ENCODE measurements at places on chromosomes 5 and 9.

GRCh38 chr9:95129476-95130291, 187.8 kb downstream of the FANCC start:
- no peak for DNase-seq

GRCh38 chr9:135247227-135247930, 159.9 kb downstream of the OLFM1 start:
- no peak for DNase-seq

GRCh38 chr9:31236344-31236743, 1148.1 kb upstream of the ACO1 start:
- no peak for DNase-seq

GRCh38 chr5:154771383-154771901, 16.3 kb downstream of the LARP1 start:
- DNase-seq, result peak; percentile 79

DNA sequence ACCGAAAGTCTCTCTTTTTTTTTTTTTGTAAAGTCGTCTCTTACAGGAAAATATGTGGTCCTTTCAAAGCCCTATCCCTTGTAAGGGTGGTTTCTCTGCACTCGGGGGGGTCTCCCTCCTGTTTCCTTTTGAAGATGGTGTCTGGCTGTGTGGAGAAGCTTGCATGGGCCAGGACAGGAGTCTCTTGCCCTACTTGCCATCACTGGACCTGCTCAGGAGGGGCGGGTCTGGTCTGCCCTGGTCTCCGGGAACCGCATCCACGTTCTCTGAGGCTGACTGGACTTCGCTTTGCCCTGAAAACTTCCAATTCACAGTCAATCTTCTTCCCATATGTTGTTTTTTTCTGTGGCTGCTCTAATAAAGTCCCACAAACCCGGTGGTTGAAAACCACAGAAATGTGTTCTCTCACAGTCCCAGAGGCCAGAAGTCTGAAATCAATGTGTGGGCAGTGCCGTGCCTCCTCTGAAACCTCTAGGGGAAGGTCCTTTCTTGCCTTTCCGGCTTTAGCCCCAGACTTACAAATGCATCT, 92.9 kb upstream of the IER5L start:
- no peak for DNase-seq

DNA sequence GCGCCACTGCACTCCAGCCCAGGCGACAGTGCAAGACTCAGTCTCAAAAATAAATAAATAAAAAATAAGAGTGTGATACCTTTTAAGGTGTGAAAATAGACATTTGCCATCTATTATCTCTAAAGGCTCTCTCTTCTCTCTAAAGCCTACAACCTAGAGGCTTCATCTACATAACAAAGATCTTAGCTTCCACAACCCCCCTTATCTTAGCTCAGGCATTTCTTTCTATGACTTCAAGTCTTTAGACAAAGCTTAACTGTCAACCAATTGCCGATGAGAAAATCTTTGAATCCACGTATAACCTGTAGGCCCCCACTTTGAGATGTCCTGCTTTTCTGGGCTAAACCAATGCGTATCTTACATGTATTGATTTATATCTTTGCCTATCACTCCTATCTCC, 64.9 kb upstream of the ADAMTS19 start:
- DNase-seq, result no peak

DNA sequence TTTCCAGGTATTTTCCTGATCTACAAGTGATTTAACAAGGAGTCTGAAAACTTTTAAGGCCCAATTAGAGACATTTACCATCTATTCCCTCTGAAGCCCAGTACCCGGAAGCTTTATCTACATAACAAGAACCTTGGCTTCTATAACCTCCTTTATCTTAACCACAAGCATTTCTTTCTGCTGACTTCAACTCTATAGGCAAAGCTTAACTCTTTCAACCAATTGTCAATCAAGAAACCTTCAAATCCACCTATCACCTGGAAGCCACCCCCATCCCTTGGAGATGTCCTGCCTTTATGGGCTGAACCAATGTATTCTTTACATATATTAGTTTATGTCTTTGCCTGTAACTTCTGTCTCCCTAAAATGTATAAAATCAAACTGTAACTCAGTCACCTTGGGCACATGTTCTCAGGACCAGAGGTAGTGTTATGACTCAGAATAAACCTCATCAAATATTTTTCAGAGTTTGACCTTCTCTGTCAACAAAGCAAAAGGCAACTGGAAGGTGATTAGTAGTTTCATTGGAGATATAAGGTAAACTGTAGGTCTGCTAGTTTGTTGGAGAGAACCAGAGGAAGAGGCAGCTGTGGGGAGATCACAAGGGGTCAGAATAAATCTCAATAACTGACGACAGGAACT, 13.0 kb upstream of the RIMOC1 start:
- DNase-seq, result no peak

DNA sequence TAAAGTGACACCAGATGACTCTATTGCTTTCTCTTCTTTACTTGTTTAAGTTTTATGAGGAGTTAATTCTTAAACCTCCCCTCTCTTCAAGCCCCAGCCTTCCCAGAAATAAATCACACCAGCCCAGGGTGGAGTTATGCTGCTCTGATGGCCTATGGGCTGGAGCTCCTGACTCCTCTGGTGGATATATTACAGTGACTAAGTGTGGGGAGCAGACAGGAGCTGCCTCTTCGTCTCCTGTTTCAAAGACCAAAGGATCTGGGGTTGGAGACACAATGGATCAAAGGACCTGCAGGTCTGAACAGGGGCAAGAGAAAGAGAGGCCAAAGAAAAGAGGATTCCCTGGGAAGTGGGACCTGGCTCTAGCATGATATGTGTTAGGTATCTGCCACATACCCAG, 312.0 kb upstream of the MSX2 start:
- DNase-seq, result no peak

- DNase-seq, result no peak
Observed at GRCh38 chr5:168974082-168974481, 326.9 kb downstream of the SLIT3 start.

- no peak for DNase-seq
Observed at GRCh38 chr9:79685577-79685976, 113.8 kb downstream of the TLE4 start.

DNA sequence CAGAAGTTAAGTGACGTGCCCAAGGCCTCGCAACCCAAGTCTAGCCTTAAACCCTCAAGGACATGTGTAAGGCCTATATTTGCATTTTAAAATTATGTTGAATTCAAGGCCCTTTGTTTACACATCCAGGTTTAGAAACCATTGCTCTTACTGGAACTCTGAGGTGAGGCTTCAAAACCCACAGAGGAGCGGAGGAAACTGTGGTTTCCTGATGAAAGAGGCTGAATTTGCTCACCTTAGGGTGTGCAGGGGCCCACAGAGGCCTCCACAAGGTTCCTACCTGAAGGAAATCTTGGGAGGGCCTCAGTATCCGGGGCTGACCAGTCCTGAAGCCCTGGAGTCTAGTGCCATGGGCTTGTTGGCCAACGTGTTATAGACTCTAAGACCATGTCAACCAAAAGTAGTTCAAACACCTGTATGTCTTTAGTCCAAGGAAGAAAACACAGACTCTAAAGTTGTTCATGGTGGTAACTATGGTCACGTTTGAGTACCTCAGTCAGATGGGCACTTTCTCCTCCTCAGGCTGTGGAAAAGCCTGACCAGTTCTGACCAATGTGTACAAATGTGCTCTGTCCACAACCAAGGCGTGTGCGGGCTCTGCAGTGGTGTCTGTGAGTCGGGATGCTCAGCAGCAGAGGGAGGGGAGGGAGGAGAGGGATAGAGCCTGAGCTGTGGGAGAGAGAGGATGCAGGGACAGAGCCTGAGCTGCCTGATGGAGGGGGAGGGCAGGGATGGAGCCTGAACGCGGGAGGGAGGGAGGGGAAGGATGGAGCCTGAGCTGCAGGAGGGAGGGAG, 124.6 kb upstream of the ERCC6L2 start:
- DNase-seq, result no peak

DNA sequence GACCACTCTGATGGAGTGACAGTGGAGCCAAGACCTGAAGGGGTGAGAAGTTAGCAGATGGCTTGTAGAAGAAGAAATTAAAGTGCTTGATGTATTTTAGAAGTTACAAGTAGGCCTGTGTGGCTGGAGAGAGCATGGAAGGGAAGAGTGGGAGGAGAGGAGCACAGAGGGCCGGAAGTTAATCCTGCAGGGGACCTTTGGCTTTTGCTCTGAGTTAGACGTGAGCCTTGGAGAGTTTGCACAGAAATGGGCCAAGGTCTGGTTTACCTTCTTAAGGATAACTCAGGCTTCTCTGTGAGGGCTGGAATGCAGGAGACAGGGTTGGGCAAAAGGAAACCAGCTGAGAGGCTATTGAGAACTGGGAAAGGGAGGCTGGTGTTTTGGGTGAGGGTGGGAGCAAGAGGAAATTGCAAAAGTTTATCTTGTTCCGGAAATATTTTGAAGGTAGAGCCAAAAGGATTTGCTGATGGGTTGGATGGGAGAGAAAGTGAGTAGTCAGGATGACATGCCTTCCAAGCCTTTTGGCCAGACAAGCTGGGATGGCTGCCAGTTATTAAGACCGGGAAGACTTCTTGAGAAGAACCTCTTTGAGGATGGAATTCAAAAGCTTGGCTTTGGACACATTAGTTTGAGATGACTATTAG, 17.5 kb upstream of the F2RL1 start:
- no peak for DNase-seq

GRCh38 chr9:82922686-82923085, 140.3 kb downstream of the RASEF start:
- no peak for DNase-seq

DNA sequence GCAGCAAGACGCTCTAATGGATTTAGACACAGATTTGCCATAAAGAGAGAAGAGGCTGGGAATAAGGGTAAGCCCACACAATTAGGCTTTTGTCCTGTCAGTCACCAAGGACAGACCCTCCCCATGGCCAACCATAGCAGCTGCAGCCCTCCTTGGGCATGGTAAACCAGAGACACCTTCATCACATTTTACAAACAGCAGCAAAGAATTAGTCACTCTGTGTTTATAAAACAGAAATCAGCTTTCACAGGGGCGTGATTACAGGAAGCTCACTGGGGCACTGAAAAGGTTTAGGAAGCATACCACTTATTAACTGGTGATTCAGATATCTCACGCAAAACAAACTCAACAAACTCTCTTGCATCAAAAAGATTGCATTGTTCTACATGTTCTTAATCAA, 37.3 kb upstream of the ZNF622 start:
- no peak for DNase-seq

DNA sequence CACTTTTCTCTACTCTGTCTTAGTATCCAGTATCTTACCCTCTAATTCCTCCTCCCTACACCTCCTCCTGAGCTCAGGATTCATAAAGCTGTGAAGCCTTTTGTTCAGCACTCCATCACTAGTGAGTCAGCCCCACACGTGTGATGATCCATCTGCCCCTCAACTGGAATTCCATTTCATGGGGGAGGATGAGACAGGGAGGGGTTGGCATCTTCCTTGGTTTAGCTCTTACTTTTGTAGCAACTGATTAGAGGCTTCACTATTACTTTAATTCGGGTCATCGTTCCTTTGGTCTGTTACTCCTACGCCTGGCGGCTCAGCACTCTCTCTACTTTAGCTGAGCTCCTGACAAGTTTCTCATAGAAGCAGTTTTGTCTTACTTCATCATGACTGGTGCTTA, 11.8 kb downstream of the BTNL8 start:
- DNase-seq, result no peak

DNA sequence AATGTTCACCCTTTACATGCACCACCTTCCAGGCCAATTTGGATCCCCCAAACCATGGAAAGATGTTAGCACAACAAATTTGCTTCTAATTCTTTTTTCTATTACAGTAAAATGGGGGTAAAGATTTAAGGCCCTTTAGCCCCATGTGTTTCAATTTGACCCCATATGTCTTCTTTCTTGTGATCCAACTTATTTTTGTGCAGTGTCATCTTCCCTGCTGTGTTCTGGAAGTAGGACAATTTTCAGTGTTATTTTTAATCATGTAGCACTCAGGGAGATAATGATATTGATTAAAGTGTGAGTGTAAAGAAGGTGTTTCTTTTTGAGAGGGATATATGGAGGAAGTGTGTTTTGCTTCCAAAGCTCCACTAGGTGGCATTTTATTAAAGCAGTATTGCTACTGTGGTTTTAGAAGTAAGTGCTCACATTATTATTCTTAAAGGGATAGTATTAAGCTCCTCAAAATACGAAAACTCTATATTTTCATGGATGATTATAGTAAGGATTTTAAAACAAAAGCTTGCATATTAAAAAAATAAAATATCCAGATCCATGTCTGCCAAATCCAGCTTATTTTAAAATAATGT, 118.7 kb upstream of the ATP10B start:
- DNase-seq, result no peak

DNA sequence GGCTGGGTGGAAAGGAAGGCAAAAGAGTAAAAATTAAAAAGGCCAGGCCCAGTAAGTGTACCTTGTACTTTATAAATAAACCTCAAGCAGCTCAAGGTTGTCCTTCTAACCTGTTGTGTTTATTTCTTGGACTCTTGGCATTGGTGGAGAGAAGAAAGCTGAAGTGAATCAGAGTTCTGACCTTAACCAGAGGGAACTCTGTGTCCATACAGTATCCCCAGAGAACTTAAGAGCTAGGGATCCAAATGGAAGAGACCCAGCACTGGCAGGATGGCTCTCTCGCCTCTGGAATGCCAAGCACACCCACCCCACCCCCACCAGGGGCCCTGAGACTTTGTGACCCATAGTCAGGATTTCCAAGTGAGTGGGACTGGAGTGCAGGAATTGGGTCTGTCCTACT, 14.2 kb downstream of the NUDT2 start:
- DNase-seq, result no peak

- DNase-seq, result peak; percentile 97
Observed at GRCh38 chr9:75890472-75891276, at the start of gene PCSK5. Gene PCSK5, plus strand, starts transcription at chr9:75890673. Its CDS starts 509 bp downstream, at chr9:75891182.
